Neural crest cell (in vitro differentiated cells): ENCODE measurements at places on chromosomes 5 and 9. TPM values are rescaled to one million over a fixed set of nuclear protein-coding genes. Genes with fewer than 3 reads are reported as not detected.

GRCh38 chr9:92455217-92455616 is 27.1 kb downstream of the ASPN start:
- no peak for DNase-seq

- DNase-seq = no peak
Measured at GRCh38 chr5:90056911-90057705, 352.4 kb downstream of the CETN3 start.

GRCh38 chr5:153571162-153571561 is 80.7 kb downstream of the GRIA1 start:
- no peak for DNase-seq

- no peak for DNase-seq
Measured at GRCh38 chr9:112601636-112602035, 115.0 kb downstream of the KIAA1958 start.

DNA sequence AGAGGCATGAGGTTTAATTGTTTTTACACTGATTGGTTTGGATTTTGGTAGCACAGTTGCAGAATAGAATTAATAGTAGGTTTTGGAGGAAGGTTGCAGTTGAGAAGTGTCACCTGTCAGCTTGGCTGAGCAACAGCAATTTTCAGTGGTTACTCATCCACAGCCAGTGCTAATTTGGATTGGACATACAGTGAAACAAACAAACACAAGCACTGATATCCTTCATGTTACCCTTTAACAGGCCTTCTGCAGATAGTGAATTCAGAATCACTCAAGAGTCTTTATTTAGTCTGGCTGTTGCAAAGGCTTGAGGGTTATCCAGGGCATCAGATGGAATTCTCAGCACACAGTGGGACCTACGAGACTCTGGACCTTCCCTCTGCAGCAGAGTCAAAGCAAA is 31.8 kb upstream of the POU4F3 start:
- no peak for DNase-seq

DNA sequence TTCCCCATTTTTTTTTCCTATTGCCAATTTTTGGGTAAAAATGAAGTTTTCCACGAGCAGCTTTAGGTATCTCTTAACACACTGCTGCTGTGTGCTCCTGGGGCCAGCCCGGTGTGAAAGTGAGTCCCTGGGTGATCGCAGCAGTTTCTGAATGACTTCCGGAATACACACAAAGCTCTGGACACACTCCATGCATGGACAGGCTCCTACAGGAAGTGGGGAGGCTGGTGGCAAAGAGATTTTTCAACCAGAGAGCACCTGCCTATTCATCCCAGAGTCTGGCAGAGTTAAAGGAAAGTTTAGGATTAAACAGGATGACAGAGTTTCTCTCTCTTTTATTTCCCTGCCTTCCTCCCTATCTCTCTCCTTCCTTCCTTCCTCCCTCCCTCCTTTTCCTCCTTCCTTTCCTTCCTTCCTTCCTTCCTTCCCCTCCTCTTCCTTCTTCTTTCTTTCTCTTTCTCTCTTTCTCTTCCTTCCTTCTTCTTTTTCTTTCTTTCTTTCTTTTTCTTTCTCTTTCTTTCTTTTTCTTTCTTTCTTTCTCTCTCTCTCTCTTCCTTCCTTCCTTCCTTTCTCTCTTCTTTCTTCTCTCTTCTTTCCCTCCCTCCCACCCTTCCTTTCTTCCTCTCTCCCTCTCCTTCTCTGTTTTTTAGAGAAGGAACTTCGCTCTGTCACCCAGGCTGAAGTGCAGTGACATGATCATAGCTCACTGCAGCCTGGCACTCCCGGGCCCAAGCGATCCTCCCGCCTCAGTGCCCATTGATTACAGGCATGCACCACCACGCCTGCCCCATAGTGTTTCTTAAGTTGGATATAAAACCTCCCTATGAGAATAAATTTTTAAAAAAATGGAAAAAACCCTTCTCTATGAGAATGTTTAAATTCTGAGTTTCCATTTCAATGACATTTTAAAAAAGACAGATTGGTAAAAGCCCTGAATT is 38.7 kb upstream of the UBTD2 start:
- DNase-seq = no peak

- DNase-seq = no peak
Measured at GRCh38 chr9:4101667-4102066, 198.2 kb downstream of the GLIS3 start.

DNA sequence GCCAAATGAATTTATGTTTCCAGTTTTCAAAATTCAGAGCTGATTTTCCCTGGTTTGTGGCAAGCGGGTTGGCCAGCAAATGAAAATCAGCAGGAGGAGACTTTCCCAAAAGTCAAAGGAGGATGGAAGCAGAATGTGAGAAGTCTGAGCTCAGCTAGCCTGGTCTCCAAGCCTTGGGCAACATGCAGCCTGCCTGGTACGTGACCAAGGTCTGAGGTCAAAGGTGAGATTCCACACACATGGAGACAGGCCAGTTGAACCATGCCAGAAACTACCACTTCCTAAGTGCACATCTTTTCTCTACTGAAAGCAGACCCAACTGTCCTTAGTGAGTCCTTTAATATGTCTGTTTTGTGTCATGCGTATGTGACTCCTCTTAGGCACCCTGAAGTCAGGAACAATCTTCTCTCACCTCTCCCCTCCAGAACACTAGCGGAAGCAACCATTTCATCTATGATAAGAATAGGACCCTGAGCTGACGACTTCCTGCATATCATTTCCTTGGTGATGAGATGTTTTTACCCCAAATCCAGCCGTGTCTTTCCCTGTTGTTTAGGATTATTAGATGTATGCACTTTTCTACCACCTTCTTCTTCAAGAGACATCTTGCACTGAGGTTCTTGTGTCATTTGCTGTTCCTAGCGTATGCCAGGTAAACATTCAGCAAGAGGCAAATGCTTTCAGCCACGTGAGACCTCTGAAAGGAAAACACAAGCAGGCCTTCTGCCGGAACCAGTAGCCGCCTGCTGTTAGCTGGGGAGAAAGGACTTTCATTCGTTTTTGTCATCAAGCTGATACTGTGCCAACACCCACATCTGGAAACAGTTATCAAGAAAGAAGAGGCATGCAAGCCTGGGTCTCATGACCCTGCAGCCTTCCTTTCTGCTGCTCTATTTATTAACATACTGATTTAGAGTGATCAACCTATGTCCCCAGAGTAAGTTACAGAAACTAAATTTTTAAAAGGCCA is 9.7 kb upstream of the TGFBI start:
- no peak for DNase-seq

DNA sequence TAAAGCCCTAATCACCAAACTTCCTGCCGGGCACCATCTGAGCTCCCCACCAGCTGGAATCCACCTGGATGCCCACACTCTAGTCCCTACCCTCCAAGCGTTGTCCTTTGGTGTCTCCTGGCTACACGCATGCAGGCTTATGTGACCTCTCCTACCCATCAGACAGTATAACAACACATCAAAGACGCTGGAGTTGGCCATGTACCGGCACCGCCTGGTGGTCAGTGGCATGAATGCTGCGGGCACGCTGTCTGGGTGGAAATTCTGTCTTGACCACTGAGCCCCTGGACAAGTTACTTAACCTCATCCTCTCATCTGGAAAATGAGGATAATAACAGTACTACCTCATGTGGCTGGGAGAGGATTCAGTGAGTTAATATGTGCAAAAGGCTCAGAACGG is 23.4 kb upstream of the CORO2A start:
- DNase-seq = peak; percentile 54

DNA sequence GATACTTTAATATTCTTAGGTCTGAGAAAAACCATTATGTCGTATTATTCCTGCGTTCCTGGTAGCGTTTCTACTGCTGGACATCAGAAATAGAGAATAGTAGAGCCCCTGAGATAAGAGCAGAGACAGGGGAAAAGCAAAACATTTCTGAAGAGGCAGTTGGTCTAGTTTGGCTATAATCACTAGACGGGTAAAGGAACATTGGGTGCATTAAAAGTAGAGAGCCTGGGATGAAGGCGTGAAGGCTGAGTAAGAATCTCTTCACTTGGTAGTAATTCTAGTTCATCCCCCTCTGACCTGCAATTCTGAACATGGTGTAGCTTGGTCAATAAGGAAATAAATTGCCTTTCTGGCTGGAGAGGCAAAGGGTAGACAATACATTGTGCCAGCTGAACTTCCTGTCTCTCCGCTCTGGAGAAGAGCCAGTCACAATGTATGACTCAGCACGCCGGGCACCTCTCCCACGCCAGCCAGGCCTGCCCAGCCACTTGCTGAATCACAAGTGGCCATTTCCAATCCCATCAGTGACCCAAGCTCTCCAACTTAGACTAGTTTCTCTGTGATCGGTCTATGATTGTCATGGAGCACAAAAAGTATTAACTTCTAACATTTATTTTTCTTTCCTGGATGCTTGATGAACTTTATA is 75.4 kb downstream of the STK32A start:
- no peak for DNase-seq

DNA sequence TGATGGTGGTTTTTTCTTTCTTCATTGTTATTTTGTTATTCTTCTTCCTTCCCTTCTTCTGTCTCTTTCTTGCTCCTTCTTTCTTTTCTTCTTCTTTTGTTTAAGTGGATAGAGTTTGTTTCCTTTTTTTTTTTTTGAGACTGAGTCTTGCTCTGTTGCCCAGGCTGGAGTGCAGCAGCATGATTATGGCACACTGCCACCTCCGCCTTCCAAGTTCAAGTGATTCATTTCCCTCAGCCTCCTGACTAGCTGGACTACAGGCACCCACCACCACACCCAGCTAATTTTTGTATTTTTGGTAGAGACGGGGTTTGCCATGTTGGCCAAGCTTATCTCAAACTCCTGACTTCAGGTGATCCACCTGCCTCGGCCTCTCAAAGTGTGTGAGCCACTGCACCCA is 40.3 kb downstream of the JAK2 start:
- no peak for DNase-seq

GRCh38 chr5:178165581-178165980 is 11.9 kb upstream of the NHP2 start:
- no peak for DNase-seq

DNA sequence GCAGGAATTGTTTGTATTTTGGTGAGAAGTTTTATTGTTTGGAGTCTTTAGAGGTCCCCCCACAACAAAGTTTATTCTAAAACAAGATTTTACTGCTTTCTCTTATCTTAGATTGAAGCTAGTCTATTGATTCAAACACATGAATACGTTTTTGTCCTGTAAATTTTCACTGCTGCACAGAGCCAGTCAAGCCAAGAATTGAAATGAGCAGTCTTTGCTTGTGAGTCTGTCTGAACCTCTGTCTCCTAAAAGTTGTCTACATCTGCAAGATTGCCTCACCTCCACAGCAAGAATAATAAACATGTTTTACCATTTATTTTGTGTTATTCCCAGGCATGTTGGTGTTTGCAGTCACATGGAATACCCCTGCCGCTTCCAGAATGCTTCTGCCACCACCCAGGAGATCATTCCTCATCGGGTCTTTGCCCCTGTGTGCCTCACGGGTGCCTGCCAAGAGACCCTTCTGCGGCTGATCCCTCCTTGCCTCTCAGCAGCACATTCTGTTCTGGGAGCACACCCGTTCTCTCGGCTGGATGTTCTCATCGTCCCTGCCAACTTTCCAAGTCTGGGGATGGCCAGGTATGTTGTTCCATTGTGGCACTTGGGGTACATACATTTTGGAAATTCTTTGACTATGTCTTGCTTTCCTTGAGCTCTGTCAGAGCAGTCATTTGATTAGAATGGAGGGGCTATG is 74.1 kb downstream of the AOPEP start:
- no peak for DNase-seq

C1QTNF2 gene
- 0.42 and 0.43 TPM in 2 replicates for total RNA-seq

C9orf153 gene
- 0.19 and 0.34 TPM in 2 replicates for total RNA-seq

SLC25A48 gene
- not detected in 2 replicates for total RNA-seq

ADAMTS12 gene
- total RNA-seq = 10.4 and 10.8 TPM in 2 replicates

FEM1C gene
- 16.3 and 17.6 TPM in 2 replicates for total RNA-seq

TRAF1 gene
- total RNA-seq = 3.5 and 3.8 TPM in 2 replicates

DBH gene
- total RNA-seq = 0.59 and 0.75 TPM in 2 replicates

GRM6 gene
- total RNA-seq = not detected in 2 replicates

SMIM33 gene
- not detected in 2 replicates for total RNA-seq
